ENCODE measurements at places on chromosomes 7 and 10.

DNA sequence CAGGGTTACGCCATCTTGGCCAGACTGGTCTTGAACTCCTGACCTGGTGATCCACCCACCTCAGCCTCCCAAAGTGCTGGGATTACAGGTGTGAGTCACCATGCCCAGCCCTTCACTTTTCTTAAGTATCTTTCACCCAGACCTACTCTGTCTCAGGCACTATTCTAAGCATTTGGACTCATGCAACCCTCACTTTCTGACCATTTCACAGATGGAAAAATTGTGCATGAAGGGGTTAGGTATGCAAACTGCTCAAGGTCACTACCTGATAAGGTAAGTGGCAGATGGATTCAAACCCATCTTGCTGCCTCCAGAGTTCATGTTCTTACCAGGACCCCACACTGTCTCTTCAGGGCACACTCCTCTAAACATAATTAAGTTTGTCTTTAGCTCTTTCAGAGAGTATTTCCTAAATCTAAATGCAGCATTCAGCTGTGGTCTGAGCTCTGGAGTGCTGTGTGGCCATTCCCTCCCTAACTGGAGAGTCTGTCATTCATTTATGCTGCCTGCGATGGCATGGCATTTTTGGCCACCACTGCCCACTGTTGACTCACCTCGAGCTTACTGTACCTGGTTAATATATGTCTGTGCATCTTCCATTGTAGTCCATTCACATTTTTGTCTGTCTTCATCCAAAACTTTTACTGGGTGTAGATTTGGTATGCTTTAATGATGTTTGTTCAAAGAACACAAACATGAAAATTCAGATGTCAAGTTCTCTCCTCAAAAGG, 88.4 kb downstream of the CCDC71L start:
- no peak for DNase-seq

DNA sequence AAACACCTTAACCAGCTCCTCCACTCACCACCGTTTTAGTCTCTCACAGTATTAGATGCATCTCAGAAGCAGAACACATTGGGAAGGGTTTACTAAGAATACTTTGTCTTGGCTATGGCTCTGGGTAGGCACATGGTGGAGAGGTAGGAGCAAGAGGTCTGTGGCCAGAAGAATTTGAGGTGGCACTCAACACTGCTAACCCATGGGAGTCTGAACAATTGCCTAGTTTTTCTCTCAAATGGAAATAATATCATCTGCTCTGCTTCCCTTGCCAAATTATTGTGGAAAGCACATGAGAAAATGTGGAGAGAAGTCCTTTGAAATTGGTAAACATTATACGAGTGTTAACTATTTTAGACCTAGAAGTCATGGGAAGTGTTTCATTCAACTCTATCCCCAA, 214.3 kb downstream of the SKAP2 start:
- no peak for DNase-seq

- no peak for DNase-seq
Measured at GRCh38 chr7:70734411-70734810, 397.5 kb upstream of the GALNT17 start.

GRCh38 chr7:43764807-43765491, 6.5 kb downstream of the BLVRA start:
- DNase-seq, result no peak

DNA sequence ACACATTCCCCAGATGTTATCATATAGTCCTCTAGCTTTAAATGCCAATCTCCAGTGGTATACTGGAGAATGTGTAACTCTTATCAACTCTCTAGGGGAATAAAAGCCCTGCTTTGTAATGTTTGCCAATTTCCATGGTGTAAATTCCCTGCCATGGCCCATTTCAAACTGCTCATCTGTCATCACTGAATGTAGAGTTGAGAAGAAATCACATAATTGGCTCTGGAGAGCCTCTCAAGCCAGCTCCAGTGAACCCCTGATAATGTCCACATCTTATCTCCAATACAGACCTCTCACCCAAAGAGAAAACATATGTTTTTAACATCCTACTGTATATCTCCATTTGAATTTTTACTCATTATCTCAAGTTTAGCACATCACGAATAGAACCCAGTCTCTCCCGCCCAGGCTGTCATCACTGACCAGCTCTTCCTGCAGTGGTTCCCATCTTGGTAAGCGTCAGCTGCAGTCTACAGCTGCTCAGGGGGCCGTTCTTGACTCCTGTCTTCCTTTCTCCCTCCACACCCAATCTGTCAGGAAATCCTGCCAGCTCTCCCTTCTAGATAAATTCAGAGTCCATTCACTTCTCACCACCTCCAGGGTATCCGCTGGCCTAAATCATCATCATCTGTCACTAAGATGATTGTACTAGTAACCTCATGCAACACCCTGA, 332.4 kb downstream of the FRMD4A start:
- DNase-seq, result no peak

- DNase-seq, result no peak
Measured at GRCh38 chr10:22719406-22720042, 5.1 kb upstream of the PIP4K2A start.

- no peak for DNase-seq
Measured at GRCh38 chr7:129657363-129657762, 45.8 kb downstream of the NRF1 start.

DNA sequence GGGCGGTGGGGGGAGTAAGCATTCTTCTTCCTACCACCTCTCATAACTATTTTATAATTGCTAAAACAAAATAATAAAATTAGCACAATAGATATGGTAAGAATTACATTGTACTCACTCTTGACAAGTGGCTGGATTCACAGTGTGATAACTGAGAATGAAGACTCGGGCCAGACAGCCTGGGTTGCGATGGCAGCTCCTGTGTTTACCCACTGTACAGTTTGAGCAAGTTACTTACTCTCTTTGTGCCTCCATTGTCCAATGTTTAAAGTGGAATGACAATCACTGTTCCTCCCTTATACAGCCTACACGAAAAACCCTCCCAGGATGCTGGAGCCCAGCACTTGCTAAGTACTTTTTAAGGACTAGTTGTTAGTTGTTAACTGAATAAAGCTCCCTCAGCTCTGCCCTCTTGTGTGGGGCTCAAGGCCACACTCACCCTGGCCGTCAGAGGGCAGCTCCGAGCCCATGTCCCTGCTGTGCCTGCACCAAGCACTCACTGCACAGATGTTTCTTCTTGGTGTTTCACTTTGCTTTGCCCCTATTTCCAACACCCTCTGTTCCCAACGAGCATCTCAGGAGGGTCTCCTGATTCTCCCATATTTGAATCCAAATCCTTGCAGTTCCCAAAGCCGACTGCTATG, 56.4 kb upstream of the NPS start:
- DNase-seq, result no peak

- no peak for DNase-seq
Measured at GRCh38 chr7:143484119-143484518, 6.4 kb downstream of the TAS2R41 start.

DNA sequence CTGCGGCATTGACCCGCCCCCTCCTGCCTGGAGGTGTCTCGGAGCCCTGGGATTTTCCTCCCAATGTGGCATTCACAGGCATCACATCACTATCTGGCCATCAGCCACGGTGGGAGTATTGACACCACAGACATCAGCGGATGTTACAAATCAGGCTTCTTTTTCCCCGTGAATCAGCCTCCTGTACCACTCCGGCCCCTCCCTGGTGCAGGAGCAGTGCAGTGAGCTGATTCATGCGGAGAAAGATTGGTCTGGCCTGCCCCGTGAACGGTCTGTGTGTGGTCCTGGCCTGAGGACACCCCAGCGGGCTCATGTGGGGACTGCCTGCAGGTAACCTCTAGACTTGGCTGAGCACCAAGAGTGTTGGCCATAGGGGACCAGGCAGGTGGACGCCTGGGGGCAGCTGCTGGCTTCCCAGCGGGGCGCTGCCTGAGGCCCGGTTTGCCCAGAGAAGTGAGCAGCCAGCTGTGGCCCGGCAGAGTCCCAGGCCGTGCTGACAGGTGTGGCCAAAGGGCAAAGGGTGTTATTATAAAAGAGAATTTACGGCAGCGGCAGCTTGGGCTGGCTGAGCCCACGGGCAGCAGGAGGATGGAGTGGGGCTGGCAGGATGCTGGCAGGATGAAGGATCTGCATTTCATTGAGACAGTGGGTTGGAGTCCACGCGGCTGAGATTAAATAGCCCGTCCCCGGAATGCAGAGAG, 32.1 kb upstream of the GNA12 start:
- DNase-seq, result no peak

GRCh38 chr10:116978901-116979300, 26.1 kb downstream of the SHTN1 start:
- DNase-seq, result no peak

DNA sequence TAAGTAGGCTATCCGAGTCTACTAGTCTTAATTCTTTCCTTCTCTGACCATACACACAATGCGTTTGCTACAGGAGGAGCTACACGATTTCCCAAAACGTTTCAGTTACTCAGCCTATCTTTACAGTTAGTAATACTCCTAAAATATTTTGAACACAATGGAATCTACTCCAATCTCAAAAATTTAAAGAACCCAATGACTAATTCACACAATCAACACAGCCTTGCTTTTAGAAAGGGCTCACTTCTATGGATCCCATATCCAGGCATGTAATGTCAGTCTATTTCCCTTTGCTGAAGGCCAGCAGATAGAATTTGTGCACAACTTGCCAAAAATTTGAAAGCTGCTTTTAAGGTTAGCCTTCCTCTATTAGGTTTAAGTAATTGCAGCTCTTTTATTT, 107.2 kb downstream of the VPS41 start:
- DNase-seq, result no peak

DNA sequence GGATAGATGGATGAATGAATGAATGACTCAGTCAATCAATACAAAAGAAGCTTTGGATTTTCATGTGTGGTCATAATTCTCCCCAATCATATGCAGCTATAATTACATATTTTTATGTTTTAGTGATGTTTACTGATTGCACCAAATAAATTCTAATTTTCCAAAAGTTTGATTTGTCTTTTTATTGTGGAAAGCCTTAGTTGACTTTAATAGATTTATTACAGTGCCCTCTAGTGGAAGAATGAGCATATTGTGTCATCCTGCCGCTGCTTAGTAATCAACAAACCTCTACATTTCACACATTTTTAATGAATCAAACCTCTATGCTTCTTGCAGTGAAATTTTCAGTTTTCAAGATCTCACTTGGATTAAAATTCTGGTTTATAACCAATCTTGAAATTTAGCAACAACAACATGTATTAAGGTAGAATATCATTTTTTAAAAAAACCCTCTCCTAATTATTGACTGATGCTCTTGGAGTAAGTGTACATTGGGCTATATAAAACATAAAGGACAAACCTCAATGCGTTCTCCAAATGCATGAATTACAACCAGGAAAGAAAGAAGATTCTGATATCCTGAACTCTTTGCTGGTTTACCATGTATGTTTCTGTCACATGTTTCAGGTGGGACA, 55.6 kb upstream of the PNLIP start:
- DNase-seq, result no peak

- DNase-seq, result no peak
Measured at GRCh38 chr7:20963556-20964280, 177.0 kb upstream of the SP8 start.

DNA sequence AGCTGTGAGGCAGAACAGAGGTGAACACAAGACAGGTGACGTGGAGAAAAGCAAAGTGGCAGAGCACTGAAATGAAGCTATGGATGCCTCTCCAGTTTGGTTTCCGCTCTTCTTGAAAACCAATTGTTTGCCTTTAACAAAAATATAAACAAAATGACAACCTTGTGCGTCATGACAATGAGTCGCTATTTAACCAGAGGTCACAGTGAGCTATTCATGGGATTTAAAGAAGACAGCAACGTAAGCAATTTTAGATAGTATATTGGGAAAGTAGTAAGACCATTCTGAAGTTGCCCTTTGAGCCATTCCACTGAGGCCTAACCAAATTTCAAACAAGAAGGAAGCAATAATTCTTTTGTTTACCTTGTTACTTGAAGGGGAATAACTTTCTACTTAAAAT, 15.2 kb upstream of the LRRTM3 start:
- DNase-seq, result no peak

DNA sequence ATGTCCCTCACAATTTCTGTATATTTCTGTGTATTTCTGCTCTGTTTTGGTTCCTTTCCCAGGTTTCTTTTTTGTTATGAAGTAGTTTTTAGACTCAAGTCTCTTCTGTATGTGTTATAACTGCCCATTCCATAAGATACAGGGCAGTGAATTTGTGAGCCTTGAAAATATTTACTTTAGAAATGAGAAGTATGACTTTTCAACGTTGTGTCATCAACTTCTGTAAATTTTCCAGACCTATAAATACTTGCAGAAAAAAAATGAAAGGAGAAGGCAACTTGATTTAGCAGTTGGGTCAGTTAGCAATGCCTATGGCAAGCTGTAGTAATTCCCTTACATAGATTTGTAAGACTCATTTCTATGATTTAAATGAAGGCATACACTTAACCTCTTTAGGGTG, 11.5 kb downstream of the EGFR start:
- no peak for DNase-seq

DNA sequence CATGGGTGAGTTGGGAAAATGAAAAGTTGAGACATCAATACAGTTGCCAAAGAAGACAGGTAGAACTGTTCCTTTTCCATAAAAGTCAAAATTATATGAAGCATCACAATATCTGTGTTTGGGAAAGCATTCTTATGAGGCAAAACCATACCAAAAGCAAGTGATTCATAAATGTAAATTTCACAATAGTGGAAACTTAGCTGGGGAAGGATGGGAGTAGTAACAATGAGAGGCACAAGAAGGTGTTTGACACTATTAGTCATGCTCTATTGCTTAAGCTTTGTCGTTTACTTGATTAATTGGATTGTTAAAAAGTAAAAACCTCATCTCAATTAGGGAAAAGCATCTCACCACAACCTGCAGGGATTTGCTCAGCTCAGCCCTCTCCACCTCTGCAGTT, 240.2 kb downstream of the C7orf25 start:
- no peak for DNase-seq

DNA sequence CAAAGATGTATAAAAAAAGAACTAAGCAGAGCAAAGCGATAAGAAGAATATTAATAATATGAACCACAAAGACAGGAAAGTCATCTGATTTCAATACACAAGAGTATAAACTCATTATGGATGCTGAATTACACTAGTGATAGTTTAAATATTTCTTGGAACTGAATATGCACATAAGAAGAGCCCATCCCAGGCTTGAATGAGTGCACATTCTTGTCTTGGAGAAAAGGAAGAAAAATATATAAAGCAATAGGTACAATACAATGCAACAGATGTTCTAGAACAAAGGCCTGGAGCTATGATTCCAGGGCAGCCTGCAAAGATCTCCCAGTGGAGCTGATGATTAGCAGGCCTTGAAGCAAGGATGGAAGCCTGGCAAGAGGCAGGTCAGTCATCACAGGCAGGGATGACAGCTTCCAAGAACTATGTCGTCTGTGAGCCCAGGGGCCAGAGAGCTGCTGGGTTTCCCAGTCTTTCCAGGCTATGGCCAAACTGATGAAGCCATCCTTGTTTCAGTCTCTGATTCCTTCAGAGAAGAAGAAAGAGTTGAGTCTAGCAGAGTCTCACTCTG, 277.6 kb downstream of the KCNMA1 start:
- no peak for DNase-seq

Data from stimulated activated CD8-positive, alpha-beta memory T cell treated with anti-CD3 and anti-CD28 coated beads, Interleukin-4, amount 100 ng/mL, for 1 hour (primary cell).